ENCODE measurements at places on chromosomes 5 and 9.

- peaks cover 74% of the 10 kb centered on the region for H3K27me3 ChIP-seq
- H3K4me1 ChIP-seq: peaks cover 86% of the 10 kb centered on the region
- no peak overlapping the region for H3K4me3 ChIP-seq
- H3K27ac ChIP-seq: no peak overlapping the region
Observed at GRCh38 chr5:171311322-171312077, 2.5 kb downstream of the TLX3 start.

- no peaks in the 10 kb centered on the region for H3K4me1 ChIP-seq
- no peak overlapping the region for H3K27ac ChIP-seq
- no peaks in the 10 kb centered on the region for H3K27me3 ChIP-seq
- DNase-seq: no peak
Observed at GRCh38 chr5:162283609-162284008, 216.0 kb downstream of the GABRG2 start.

GRCh38 chr9:101429736-101430135 lies 5.8 kb downstream of the ALDOB start:
- H3K4me1 ChIP-seq: no peaks in the 10 kb centered on the region
- DNase-seq: no peak
- no peaks in the 10 kb centered on the region for H3K27me3 ChIP-seq
- H3K27ac ChIP-seq: no peak overlapping the region
- H3K36me3 ChIP-seq: no peaks in the 10 kb centered on the region
- H3K4me3 ChIP-seq: no peak overlapping the region

GRCh38 chr9:17025281-17025680 lies 109.6 kb upstream of the CNTLN start:
- H3K27me3 ChIP-seq: no peaks in the 10 kb centered on the region
- no peak overlapping the region for H3K4me3 ChIP-seq
- no peaks in the 10 kb centered on the region for H3K4me1 ChIP-seq
- DNase-seq: no peak
- no peaks in the 10 kb centered on the region for H3K36me3 ChIP-seq
- no peak overlapping the region for H3K27ac ChIP-seq

GRCh38 chr5:150904479-150905311 lies at the start of gene ZNF300:
Gene ZNF300, minus strand, starts transcription at chr5:150904980. Its CDS starts 1,825 bp downstream, at chr5:150903155.
- H3K27me3 ChIP-seq: no peaks in the 10 kb centered on the region
- H3K4me1 ChIP-seq: no peaks in the 10 kb centered on the region
- H3K27ac ChIP-seq: peak within 1 kb of the TSS; percentile 64
- peak; percentile 57 for DNase-seq

GRCh38 chr5:160835818-160836528 lies 16.0 kb downstream of the ATP10B start:
- no peaks in the 10 kb centered on the region for H3K27me3 ChIP-seq
- H3K4me3 ChIP-seq: no peak overlapping the region
- no peaks in the 10 kb centered on the region for H3K36me3 ChIP-seq
- DNase-seq: no peak

Data from natural killer cell (primary cell).